Stimulated activated effector memory CD8-positive, alpha-beta T cell treated with anti-CD3 and anti-CD28 coated beads, Interleukin-12 subunit alpha, Interleukin-12 subunit beta, amount 100 ng/mL, for 72 hours (primary cell): ENCODE measurements at places on chromosomes 7 and 10.
A peak's percentile ranks its signal among the peaks of the same experiment; 100 is the strongest.

GRCh38 chr10:33233635-33234034 is 100.8 kb downstream of the NRP1 start:
- no peak for DNase-seq

- no peak for DNase-seq
Observed at GRCh38 chr10:60125895-60126294, 219.5 kb upstream of the CCDC6 start.

GRCh38 chr7:13724191-13724976 is 265.1 kb downstream of the ETV1 start:
- no peak for DNase-seq

GRCh38 chr7:78284945-78285344 is 486.4 kb downstream of the PHTF2 start:
- DNase-seq: no peak

DNA sequence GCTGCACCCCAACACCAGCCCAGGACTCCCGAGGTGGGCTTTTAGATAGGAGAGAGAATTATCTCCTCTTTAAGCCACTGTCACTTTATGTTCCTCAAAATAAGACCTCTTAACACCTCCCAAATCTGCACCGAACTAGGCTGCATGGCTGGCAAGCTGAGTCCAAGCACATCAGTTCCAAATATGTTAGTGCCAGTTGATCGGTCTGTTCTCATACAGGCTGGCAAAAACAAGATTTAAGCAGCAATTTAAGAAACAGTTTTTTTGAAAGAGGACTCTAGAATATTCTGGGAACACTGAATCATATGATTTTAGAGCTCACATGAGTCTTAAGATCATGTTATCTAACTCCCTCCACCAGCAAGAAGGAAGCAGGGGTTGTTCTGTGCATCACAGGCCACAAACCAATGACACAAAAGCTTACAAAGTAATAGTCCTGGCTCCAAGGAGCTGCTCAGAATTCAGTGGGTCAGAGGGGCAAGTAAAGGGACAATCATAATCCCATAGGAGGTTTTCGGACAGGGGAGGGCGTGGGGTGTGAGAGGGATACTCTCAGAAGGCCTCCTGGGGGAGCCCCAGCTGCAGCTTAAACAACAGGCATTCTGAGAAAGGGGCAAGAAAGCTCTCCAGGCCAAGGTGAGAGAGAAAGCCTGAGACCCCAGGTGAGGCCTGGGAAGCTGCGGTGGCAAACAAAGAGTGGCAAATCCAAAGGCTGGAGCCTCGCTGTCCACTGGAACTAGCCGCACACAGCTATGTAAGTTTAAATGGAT is 7.1 kb downstream of the COBL start:
- DNase-seq: no peak

- DNase-seq: no peak
Observed at GRCh38 chr10:124693396-124693795, 50.8 kb downstream of the FAM53B start.

DNA sequence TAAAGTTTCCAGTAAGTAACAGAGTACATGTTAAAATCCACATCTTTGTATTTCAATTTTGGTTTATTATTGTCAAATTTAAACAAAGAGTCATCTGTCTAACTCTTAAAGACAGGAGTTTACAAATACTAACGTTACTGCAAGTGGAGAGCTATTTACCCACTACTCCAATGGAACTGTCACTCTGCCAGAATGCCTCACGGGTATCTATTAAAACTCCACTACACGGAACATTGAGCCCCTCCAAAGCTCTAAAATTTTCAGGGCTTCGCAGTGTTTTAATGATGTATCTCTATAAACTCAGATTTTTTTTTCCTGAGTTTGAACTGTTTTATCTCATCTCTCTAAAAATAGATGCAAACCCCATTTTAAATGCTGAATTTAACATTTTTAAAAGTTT is 388.7 kb upstream of the SEMA3A start:
- no peak for DNase-seq

- DNase-seq: no peak
Observed at GRCh38 chr7:43516581-43517342, 66.1 kb upstream of the STK17A start.

- no peak for DNase-seq
Observed at GRCh38 chr7:372546-372931, 82.6 kb downstream of the FOXL3 start.

GRCh38 chr10:122911889-122912484 is 1.6 kb downstream of the FAM24A start:
- DNase-seq: peak; percentile 69

DNA sequence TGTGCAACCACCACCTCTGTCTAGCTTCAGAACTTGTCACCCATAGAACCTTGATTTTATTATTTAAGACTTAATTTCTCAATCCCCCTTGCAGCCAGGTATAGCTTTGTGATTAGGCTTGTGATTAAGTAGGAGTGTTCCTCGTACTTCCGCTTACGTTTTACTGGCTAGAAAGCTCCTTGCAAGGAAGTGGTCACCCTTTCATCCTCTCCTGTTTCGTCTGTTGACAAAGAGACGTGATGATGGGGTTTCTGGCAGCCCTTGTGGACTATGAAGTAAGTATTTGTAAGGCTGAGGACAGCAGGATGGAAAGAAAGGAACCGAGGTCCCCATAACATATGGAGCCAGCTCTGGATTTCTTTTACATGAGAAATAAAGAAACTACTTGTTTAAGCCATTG is 86.5 kb upstream of the KDM7A start:
- no peak for DNase-seq

GRCh38 chr10:8183241-8183704 is 128.8 kb downstream of the GATA3 start:
- DNase-seq: no peak

GRCh38 chr7:3767917-3768777 is 467.1 kb downstream of the SDK1 start:
- no peak for DNase-seq

GRCh38 chr10:31362023-31362641 is 43.1 kb downstream of the ZEB1 start:
- DNase-seq: no peak

- DNase-seq: no peak
Observed at GRCh38 chr7:68980011-68980410, 618.3 kb upstream of the AUTS2 start.

GRCh38 chr10:18607503-18608378 is 43.6 kb downstream of the NSUN6 start:
- no peak for DNase-seq

DNA sequence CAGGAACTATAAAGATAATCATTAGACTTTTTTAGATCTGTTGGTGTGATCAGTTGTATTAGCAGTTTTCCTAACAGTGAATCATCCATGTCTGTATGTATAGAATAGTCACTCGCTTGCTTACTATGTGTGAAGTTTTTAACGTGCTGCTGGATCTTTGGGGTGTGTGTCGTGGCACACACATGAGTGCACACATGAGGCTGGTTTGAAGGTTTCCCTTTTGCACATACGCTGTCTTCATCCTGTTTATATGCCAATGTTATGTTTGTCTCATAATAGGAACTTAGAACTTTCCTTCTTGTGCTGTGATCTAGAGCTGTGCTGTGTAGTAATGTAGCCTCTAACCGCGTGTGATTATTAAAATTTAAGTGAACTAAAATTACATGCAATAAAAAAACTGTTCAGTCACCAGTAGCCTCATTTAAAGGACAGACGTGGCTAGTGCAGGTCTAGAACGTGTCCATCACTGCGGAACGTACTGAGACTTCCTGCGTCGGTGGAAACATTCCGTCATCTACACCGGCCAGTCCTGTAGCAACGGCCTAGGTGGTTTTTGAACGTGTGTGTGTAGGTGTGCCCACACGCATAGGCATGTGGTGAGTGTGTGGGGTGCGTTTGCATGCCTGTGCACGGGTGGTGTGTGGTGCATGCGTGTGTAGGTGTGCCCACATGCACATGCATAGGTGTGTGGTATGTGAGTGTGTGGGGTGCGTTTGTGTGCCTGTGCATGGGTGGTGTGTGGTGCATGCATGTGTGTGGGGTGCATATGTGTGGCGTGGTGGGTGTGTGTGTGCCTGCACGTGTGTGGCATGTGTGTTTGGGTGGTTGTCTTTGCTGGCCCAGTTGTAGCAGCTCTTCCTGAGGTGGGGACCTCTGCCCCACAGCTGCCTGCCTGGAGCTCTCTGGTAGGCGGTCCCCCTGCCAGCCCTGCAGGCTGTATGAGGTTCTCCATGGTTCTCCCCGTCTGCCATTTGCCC is 56.6 kb downstream of the INPP5A start:
- no peak for DNase-seq

- DNase-seq: no peak
Observed at GRCh38 chr10:120746001-120746777, 105.0 kb upstream of the WDR11 start.

- no peak for DNase-seq
Observed at GRCh38 chr7:120320218-120320961, 47.4 kb downstream of the KCND2 start.

DNA sequence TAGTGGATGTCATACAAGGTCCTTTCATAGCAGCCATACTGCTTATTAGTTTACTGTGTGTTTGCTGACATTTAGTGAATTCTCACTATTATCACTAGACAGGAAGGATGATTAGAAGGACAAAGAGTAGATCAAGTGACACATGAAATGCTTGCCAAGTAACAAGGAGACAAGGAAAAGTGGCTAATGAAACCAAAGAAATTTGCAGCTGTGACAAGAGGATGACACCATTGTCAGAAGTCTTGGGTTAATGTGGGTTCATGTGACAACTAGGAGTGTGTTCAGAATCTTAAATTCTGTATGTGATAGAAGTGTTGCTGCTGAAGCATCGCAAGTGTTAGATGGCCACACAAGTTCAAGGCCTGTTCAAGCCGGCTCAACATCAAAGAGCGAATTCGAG is 40.8 kb upstream of the FAM180A start:
- no peak for DNase-seq

- DNase-seq: no peak
Observed at GRCh38 chr7:28042721-28043120, 137.9 kb downstream of the JAZF1 start.

DNA sequence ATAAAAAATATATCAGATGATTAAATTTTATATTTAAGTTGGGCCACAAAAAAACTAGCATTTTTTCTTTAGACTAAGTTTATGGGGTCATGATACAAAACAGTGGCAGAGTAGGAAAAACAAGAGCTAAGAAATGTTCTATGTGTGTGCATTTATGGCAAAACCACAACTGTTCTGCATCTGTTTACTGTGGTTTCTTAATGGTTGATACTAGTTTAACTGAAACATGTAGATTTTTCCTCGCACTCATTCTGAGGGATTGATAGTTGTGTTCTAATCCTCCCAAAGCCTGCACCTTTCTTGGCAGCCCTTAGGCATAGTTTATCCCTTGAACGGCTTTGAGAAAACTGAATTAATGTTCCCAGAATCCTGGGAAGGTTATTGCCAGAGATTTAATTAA is 66.6 kb upstream of the PHYHIPL start:
- no peak for DNase-seq

- no peak for DNase-seq
Observed at GRCh38 chr7:24129597-24129996, 154.4 kb upstream of the NPY start.

GRCh38 chr10:105956550-105956949 is 1208.0 kb downstream of the SORCS1 start:
- no peak for DNase-seq

DNA sequence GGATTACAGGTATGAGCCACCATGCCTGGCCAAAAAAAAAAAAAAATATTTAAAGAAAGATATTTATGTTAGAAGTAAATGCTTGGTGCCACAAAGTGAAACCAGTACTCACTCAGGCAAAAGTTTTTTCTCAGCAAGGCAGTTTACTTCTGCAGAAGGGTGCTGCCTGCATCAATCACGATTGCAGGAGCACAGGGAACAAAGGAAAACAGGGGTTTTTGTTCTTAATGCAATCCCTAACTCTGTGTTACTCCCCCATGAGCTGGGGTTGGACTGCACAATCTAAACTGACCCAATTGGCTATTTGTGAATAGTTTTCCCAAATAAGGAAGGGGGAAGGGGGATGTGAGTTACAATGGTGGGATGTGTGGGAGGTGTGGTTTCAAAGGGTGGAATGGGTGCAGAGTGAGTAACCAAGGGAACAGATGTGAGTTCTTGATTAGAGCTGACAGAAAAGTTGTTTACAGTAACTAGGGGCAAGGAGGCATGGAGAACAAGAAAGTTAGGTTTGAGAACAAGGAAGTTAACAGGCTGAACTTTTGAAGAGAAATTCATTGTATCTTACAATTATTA is 255.4 kb downstream of the TYW1 start:
- DNase-seq: no peak

GRCh38 chr10:88086187-88086960 is 222.9 kb downstream of the PTEN start:
- DNase-seq: no peak

- peak; percentile 62 for DNase-seq
Observed at GRCh38 chr7:66921396-66921917, 432 bp downstream of the TMEM248 start.

- DNase-seq: no peak
Observed at GRCh38 chr10:127318396-127318795, 122.0 kb upstream of the INSYN2A start.

DNA sequence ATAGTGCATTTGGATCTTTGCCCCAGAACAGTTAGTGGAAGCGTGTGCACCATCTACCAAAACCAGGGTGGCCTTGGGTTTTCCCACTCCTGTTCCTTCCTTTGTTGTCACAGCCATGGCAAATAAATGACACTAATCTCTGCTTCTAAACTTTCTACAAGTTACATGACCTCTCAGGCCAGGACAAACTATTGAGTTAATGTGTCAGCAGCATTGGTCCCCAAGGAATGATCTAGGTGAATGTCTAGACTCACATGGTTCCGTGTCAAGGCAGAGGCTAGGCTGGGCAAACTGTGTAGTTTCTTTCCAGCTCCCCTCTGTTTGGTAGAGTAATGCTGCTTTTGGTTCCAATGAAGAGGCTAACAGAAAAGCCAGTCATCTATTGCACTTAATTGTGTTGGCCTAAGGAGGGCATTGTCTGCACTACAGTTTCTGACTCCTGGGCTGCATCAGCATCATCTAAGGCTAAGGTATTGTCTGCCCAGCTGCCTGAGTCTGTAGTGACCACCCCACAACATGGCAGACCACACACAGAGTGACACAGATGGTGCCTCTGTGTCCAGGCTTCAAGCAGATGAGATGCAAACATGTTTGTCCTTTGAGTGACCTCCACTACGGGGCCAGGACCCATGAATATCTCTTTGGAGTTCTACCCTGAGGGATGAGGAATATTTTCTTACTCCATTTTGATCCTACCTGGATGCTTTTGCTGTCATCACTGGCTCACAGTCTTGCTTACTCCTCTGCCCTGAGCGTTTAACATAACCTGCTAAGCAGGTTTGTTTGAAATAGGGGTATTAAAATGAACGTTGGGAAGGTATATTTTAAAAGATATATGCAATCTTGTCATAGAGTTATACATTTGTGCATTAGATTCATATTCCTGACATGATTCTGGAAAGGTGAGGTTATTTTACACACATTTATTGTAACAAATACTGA is 1.7 kb downstream of the CYP3A4 start:
- DNase-seq: no peak

DNA sequence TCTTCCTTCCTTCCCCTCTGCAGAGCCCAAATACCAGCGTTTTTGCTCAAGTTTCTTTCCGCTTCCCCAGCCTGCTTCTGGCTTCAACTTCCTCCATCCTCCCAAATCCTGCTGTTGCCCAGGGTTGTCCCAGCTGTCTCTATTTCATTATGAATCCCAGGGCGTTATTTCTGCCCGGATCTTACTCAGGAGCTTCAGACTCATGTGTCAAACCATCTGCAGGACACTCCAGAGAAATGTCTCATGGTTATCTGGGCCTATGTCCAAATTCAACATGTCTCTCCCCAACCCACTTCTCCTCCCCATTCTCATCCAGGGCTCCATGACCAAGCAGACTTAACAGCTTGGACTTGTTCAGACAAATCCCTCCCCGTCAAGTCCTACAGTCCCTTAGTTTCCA is 15.6 kb downstream of the ARHGAP22 start:
- DNase-seq: no peak
